Stimulated activated CD4-positive, alpha-beta T cell treated with anti-CD3 and anti-CD28 coated beads, Interleukin-1b, Interleukin-23, amount 100 ng/mL, for 1 hour (primary cell): ENCODE measurements at places on chromosomes 12 and 14.

DNA sequence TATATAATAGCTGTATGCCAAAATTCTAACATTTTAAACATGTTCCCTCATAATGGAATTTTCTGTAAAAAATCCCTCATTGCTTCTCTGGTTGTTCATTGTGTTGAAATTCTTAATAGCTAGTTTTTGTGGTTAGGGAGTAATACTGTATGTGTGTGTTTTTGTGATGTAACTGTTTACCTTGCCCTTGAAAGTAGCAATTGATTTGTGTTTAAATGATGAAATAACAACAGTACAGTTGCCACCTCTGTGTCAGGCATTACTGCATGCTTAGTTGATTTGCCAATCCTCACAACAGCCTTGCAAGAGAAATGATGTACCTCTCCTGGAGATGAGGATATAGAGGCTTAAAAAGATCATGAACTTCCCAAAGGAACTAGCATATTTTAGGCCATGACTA is 94.9 kb downstream of the DAAM1 start:
- no peak for DNase-seq

- no peak for DNase-seq
These were observed 40.4 kb upstream of the BTG1 start for GRCh38 chr12:92186038-92186470.

- no peak for DNase-seq
These were observed 173.0 kb upstream of the DAAM1 start for GRCh38 chr14:59015482-59015881.

DNA sequence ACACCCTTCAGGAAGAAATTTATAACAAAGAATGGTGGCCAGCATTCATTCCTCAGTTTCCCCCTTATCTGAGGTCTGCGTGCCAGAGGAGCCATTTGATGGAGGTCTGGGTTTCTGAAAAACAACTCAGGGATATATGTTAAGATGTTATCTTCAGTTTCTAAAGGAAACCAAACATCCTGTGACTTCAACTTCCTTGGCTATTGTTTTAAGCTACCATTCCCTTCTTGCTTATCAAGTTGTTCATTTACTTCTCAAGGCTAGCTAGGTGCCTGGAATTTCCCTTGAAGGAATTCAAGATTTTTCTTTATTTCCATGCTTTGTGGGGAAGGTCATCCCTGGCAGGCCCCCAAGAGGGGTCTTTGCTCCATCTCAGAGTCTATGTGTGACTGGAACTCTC is 27.1 kb upstream of the OXA1L start:
- DNase-seq, result no peak

DNA sequence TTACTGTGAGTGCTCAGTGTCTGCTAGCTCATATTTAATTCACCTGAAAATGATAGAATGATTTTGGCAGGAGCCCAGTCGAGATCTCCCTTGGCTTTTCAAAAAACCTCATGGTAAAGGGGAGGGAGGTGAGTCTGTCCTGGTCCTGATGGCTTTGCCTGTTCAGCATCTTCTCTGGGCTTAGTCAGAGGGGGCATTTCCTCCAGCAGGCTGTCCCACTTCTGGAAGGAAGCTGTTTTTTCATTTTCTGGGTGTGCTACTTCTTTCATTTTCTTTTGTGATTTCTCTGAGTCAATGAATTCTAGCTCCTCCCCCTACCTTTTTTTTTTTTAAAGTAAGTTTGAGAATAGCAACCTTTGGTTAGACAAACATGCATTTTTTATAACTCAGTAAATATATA is 58.8 kb downstream of the TMX1 start:
- no peak for DNase-seq

- no peak for DNase-seq
These were observed 234.0 kb downstream of the SPTSSA start for GRCh38 chr14:34227834-34228649.

DNA sequence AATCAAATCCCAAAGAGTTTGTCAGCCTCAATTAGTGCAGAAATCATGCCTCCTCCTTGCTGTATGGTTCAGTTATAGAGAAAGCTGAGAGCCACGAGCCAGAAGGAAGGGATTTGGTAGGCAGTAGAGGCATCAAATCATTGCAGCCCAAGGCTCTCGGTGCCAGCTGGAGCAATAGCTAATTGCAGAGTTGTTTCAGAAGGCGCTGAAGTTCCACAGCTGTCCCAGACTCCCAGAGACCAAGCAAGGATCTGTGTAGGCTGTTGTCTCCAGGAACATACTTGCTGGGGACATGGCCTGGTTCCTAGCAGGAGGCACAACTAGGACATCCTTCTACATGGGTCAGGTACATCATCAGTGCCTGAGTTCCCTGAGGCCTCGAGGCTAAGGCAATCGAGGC is 80.4 kb upstream of the WSCD2 start:
- DNase-seq, result no peak

- DNase-seq, result no peak
These were observed 467 bp downstream of the KCNK13 start for GRCh38 chr14:90062127-90062794.

- DNase-seq, result no peak
These were observed 19.3 kb upstream of the SERPINA6 start for GRCh38 chr14:94342334-94342934.

- DNase-seq, result no peak
These were observed 79.1 kb upstream of the EGLN3 start for GRCh38 chr14:34029921-34030334.

DNA sequence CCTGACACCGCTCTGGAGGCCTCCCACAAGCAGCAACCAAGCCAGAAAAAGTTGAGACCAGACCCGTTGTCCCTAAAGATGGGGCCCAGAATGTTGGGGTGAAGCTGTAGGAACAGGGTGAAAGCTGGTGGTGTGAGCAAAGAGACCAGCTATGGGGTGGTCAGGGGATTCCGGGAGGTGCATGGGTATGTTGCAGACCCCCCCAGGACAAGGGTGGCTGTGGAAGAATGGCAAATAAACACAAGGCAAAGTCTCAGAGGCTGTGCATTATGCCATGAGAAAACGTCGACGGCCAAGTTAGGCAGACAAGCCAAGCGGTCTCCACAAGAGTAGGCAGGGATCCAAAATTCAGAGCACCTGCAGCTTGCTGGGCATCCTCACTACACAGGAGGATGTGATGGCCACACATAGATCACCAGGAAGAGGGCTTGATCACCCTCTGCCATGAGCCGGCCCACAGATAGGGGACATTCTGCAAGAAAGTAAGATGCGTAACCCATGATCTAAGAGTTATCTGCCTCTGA is 58.8 kb upstream of the KCNA1 start:
- no peak for DNase-seq

DNA sequence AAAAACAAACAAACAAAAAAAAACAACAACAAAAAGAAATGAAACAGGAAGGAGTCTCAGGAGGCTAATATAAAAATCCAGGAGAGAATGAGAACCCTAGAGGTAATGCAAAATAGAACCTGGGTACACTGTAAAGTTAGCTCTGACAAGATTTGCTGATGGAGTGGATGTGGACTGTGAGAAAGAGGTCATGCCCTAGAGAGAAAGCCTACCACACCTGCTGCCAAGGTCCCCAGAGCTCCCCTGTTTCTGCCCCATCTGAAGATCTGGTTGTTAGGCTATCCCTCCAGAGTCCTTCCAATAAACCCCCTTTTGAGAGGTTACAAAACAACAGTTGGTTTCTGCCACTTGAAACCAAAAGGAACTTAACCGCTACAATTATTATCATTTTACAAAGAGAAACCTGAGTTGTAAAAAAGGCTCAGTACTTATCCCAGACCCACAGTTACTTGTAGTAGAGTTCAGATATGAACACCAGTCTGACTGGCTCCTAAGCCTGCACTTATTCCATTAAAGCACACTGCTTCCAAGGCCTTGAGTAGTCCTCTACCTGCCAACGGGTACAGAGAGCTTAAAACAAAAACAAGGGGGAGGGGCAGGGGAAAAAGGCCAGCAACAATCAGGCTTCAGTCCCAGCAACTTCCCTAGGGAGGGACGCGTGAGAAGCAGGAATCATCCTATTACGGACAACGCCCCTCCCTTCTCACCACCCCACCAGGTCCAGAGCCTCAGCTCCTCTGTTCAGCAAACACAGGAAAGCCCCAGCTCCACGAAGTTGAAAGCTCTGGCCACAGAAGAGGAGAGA is 27.7 kb downstream of the PPP1R13B start:
- DNase-seq, result no peak

GRCh38 chr12:92331383-92331782 is 185.7 kb upstream of the BTG1 start:
- DNase-seq, result no peak

- no peak for DNase-seq
These were observed 49.4 kb downstream of the PHLDA1 start for GRCh38 chr12:75982169-75982564.

- no peak for DNase-seq
These were observed 14.3 kb downstream of the YBX3 start for GRCh38 chr12:10708862-10709261.

GRCh38 chr12:113108308-113108707 is 27.3 kb downstream of the RASAL1 start:
- no peak for DNase-seq

- no peak for DNase-seq
These were observed 69.4 kb downstream of the CD163L1 start for GRCh38 chr12:7374423-7375144.

GRCh38 chr14:73462048-73462715 is 3.8 kb upstream of the NUMB start:
- DNase-seq, result no peak

DNA sequence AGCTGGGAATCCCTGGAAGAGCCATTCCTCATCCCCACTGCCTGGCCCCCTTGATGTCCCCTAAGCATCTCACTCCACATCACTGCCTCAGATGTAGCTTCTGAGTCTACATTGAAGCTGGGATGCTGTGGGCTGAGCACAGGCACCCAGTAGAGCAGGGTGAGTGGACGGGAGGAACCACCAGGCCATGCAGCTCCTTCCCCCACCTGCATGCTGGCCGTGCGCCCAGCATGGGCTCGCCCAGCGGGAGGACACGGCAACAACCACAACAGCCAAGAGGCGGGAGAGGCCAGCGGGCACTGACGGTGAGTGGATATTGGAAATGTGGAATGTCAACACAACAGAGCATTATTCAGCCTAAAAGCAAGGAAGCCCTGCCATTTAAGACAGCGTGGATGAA is 310.9 kb downstream of the ADGRD1 start:
- DNase-seq, result no peak

- no peak for DNase-seq
These were observed 468.1 kb downstream of the BTG1 start for GRCh38 chr12:91677556-91677955.

DNA sequence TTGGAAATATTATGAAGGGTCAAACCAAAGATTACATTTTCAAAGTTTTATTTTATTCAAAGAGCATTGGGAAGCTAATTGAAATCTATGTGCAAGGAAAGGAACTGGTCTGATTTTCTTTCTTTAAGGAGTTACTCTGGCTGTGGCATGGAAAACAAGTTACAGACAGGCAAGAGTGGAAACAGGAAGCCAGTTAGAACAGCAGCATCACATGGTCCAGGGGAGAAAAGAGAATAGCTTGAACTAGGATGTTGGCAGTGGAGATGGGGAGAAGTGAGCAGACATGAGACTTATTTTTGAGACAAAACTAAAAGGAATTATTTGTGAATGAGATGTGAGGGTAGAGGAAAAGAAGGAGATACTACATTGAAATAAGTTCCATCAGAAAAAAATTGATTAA is 3.4 kb downstream of the OR11G2 start:
- no peak for DNase-seq

DNA sequence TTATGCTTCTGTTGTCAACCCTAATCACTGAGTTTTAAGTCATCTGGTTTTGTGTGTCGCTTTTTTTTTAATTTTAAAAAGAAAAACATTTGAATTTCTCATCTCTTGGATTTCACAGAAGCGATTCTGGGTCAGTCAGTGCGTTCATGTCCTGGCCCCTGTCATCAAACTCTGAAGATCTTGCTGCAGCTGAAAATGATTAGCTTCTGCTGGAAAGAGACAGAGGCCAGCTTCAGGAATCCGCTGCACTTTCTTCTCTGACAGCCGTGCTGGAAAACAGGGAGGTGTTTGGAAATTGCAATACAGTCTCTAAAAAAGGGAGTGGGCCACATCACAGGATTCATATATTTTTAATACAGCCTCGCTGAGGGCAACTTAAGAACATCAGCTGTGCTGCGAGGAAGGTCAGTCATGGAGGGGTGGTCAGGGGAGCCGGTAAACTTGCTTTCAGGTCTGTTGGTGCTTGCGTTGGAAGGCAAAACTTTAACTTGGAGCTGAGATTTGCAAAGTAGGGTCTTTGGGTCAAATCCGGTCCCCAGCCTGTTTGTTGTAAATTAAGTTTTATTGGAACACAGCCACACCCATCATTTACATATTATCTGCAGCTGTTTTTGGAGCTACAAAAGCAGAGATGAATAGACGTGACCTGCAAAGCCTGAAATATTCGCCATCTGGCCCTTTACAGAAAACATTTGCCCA is 190.8 kb downstream of the AACS start:
- no peak for DNase-seq

- no peak for DNase-seq
These were observed 8.3 kb downstream of the SLC4A8 start for GRCh38 chr12:51432921-51433320.

DNA sequence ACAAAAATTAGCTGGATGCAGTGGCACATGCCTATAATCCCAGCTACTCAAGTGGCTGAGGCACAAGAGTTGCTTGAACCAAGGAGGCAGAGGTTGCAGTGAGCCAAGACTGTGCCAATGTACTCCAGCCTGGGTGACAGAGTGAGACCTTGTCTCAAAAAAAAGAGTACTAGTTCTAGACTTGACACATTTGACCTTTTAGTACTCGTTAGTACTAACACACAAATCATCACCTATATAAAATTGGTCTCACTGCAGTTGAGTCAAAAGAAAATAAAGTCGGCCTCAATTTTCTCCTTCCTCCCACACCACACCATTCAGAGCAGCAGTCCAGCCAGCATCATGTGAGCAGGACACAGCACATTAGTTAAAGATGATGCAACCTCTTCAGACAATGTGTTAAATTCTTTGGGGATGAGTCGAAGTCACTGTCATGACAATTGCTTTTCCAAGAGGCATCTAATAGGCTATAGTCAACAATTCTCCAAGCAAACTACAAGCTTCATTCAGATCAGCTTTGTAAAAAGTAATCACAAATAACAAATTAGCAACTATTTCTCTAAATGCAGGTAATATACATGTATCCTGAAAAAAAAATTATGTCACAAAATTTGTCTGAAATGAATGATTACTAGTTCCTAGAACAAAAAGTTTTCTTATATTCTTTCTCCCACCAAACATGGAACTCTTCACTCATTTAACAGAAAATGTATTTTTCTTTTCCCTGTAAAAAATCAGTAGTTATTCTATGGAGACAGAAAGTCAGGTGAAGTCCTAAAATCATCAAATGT is 55.6 kb downstream of the CLIP1 start:
- DNase-seq, result no peak

- no peak for DNase-seq
These were observed 129.0 kb upstream of the WSCD2 start for GRCh38 chr12:108000111-108000510.

- DNase-seq, result no peak
These were observed 251.4 kb downstream of the LRIG3 start for GRCh38 chr12:58668871-58669270.

- DNase-seq, result peak; percentile 73
These were observed 93.9 kb upstream of the EVL start for GRCh38 chr14:99971087-99971940.

- DNase-seq, result no peak
These were observed 231.2 kb upstream of the PLEKHG7 start for GRCh38 chr12:92471551-92471950.

- DNase-seq, result no peak
These were observed 33.6 kb downstream of the CMKLR1 start for GRCh38 chr12:108305520-108305919.

- DNase-seq, result no peak
These were observed 53.7 kb downstream of the B4GALNT3 start for GRCh38 chr12:513446-513845.
